ENCODE measurements at places on chromosomes 7 and 10. TPM values are rescaled to one million over a fixed set of nuclear protein-coding genes. Genes with fewer than 3 reads are reported as not detected.
A peak's percentile ranks its signal among the peaks of the same experiment; 100 is the strongest.

DNA sequence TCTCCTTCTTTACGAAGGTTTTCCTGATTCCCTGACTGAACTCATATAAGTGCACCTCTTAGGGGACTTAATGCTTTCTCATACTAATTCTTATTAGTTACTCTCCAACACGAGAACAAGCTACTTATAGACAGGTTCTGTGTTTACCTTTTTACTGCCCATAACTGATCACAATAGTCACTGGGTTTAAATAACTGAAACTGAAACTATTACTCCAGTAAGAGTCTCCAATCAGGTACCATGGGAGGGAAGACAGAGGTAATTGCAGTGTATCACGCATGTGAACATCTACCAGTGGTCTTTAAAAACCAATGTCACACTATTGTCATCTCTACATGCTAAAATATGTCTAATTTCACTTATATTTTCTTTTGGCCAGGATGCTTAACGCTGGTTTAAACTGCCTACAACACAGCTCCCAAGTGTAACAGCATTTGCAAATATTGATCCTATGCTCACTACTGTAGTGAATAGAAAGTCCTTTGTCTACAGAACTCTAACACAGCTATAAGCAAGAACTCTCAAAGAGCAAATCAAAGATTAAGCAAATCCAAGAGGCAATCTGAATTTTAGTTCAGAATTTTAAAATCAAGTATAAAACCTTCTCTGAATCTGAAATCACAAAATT, 3.6 kb downstream of the GDI2 start:
- no peak for DNase-seq

- no peak for DNase-seq
Observed at GRCh38 chr10:57993302-57993701, 274.4 kb downstream of the IPMK start.

DNA sequence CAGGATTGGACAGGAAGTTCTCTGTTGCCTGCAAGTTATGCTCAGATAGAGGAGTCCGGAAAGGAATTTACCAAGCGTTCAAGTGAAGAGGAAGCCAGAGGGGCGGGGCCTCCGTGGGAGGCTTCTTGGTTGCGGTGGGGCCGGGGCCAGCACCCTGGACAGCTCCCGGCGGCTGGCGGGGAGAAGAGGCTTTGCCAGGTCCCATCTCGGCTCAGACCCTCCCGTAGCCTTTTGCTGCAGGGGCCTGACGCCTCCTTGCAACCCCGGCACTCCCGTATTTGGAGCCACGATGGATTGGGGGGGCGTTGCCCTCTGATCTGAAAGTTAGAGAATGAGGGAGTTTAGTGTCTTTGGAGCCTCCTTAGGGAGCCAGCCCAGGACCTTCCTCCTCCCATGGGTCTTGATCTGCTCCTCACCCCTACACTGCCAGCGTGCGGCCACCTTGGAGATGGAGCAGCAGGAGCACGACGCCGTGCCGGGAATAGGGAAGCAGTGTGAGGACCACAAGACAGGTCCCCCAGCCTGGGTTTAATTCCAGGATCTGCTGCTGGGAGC, 3.1 kb upstream of the SLC18A3 start:
- peak; percentile 88 for DNase-seq

DNA sequence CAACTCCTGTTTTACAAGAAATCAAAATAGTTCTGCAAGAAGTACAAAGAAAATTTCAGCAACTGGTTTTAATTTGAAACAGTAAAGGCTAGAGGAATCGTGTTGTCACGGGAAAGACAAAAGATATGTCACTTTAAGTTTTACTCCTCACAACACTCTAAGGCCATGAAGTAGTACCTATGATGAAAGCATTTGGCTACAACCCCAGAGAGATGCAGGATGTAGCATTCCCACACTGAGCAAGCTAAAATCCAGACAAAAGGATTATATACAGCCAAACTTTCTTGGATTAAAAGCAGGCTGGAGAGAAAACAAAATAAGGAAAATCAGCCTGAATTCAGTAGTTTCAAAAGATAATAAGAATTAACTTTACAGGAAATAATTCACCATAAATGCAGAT, 245.5 kb upstream of the STEAP1 start:
- DNase-seq: no peak

DNA sequence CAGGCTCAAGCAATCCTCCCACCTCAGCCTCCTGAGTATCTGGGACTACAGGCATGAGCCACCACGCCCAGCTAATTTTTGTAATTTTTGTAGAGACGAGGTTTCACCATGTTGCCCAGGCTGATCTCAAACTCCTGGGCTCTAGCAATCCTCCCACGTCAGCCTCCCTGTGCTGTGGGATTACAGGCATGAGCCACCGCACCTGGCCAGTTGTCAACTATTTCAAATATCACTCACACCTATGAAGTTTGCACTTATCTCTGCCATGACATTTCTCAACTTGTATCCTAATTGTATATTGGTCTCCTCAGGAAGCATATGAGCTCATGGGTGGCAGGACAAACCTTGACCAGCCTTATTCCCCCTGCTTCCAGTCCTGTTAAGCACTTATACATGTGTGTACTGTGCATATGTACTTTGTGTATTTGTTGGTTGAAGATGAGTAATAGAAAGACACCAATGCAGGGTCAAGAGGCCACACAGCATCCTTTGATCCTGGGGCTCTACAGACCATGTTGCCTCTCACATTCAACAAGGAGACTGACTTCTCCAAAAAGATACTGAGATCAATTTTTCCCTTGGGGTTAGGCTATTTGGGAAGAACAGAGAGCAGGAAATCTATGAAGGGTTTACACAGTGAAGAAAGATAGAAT, 82.2 kb downstream of the SLC16A9 start:
- no peak for DNase-seq

DNA sequence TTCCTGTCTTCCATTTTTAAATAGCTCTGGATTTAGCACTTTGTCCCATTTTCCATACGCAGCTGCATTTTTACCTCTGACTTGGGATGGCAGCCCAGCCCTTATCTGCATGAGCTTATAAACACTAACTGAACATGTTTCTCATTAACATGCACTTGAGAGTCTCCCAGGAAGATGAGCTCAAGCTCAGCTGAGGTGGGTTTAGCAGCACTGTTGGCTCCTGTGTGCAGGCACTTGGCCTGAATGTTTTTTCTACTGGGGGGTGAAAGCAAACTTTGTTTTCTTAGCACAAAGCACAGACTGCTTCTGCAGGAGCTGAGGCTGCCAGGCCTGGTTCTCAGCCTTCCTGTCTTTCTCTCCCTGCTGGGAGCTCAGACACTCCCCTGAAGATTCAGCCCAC, 1093.6 kb upstream of the AUTS2 start:
- no peak for DNase-seq

The OPN1SW gene
- not detected for total RNA-seq

GRCh38 chr7:22205631-22206030, 151.3 kb downstream of the RAPGEF5 start:
- DNase-seq: no peak

DNA sequence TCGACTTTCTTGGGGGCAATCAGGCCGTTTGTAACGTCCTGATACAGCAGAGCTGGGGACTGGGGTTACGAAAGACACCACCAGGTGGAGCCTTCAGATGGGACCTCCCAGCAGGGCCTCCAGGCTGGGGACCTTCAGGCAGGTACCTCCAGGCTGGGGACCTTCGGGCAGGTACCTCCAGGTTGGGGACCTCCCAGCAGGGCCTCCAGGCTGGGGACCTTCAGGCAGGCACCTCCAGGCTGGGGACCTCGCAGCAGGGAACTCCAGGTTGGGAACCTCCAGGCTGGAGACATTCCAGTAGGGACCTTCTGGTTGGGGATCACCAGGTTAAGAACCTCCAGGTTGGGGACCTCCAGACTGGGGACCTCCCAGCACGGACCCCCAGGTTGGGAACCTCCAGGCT, 23.5 kb upstream of the GPR146 start:
- no peak for DNase-seq

DNA sequence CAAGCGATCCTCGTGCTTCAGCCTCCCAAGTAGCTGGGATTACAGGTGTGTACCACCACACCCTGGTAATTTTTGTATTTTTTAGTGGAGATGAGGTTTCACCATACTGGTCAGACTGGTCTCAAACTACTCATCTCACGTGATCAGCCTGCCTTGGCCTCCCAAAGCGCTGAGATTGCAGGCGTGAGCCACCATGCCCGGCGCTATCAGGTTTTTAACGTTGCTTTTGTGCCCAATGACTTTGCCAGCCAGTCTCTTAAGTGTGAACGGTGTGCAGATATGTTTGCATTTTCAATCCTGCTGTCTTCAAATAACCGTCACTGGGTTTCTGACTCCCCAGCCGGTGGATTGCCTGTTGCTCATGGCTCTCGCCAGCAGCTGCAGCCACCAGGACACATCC, 201.8 kb upstream of the PPP2R2D start:
- DNase-seq: no peak

The SLC18A2 gene
- not detected for total RNA-seq

The SORBS1 gene
- 0.47 TPM for total RNA-seq

GRCh38 chr7:149670288-149670687, 103.1 kb downstream of the ZNF467 start:
- no peak for DNase-seq

The DOCK1 gene
- total RNA-seq: not detected

GRCh38 chr10:79070606-79071395, 2.0 kb downstream of the ZMIZ1 start:
- no peak for DNase-seq

DNA sequence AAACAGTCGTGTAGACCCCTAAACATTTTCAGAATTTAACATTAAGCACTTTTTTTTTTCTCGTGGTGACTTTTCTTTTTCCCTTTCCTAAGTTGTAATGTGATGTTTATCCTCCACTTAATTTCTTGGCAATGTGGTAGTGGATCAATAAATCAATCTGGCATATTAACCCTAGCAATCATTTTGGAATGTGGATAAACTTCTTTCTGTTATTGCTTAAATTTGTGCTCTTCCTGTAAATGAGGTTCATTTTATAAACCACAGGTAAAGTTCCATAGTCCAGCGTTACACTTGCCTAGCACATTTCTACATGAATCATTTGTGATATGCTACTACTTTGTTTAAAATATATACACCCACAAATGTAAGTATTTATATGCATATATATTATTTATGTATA, 247.4 kb upstream of the ETV1 start:
- DNase-seq: no peak

The FRA10AC1 gene
- total RNA-seq: 12.8 TPM

The TET1 gene
- total RNA-seq: 2.8 TPM

GRCh38 chr7:115070311-115070710, 148.4 kb downstream of the MDFIC start:
- no peak for DNase-seq

The MOGAT3 gene
- not detected for total RNA-seq

DNA sequence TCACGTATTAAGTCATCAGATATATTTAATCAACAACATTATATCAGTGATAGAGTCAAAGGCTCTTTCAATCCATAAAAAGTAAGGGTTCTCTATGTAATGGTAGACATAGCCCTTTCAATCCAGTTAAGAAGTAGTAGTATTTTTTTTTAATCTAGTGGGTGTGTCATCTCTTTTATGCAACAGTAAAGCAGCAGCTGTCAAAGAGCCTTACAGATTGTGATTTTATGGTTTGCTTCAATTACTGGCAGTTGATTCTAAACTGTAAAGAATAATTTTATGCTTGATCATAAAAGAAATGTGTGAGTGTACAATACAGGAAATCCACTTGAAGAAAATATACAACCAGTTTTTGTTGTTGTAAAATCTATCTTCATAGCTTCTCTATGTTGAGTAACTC, 902.6 kb upstream of the MBL2 start:
- DNase-seq: no peak

Data from activated CD8-positive, alpha-beta memory T cell treated with anti-CD3 and anti-CD28 coated beads, Interleukin-2, amount 10 ng/mL, durations not matched to agents 7 days and 5 days (primary cell).